Stomach (tissue), 19 donors: ENCODE measurements at places on chromosomes 6 and 20. TPM values are rescaled to one million over a fixed set of nuclear protein-coding genes. Genes with fewer than 3 reads are reported as not detected.

CRIP3 gene
- not detected for total RNA-seq

PTCRA gene
- total RNA-seq = not detected

GRCh38 chr6:13614126-13614925 lies 809 bp upstream of the NOL7 start:
- peak; percentile 50 for DNase-seq

DNA sequence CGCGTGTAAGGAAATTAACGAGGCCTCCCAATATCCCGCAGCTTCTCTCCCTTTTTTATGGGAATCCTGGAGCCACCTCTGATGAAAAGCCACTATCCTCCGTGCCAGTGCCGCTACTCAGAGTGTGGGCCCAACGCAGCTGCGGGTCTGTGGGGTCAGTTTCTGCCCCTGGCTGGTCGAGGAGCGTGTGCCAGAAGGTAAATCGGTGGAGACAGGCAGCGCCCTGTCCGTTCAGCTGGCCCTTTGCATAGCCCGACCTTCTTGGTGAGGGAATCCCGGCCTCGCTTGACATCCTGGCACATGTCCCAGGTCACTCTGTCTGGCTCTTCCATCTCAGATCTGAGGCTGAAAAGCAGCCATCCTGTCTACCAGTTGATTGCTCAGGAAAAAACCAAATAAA lies 4.6 kb downstream of the THBS2 start:
- no peak for DNase-seq

DNA sequence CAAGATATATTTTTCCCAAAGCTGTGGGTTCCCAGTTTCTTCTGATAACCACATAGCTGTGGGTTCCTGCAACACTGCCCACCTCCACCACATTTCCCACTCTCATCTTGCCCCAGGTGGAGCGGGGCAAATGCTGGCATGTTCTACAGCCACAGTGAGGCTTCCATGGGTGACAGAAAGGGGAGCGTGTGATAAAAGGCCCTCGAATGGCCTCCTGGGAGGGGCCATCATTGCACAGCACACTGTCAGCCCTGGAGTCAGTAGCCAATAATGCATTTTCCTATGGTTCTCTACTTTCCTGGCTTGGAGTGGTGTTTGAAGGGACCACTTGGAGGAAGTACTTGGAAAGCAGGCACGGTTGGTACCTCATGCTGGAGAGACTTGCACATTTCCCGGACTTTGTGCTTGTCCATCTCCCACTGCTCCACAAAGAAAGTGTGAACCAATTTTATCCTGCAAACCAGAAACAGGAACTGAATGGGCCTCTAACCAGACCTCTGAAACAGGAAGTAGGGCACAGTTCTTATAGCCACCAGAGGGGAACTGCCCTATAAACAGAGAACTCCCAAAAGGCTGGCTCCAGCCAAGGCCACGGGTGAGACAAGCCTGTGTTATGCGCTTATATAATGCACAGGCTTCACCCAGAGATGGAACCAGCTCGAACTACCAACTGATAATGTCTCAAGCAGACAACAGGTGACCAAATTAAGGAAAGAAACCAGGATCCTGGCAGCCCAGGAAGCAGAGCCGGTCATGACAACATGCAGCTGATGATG lies 8.6 kb downstream of the MAP3K5 start:
- peak; percentile 51 for DNase-seq
